HCT116 (cell line): ENCODE measurements at places on chromosomes 5 and 9.

- DNase-seq = no peak
- H3K27me3 ChIP-seq = no peaks in the 10 kb centered on the region
- no peaks in the 10 kb centered on the region for H3K36me3 ChIP-seq
- no peak overlapping the region for H3K27ac ChIP-seq
- no peak overlapping the region for H3K4me3 ChIP-seq
These were observed 89.9 kb upstream of the FSD1L start for GRCh38 chr9:105357937-105358336.

- H3K27ac ChIP-seq = no peak overlapping the region
- no peak overlapping the region for H3K4me3 ChIP-seq
These were observed 14.5 kb downstream of the C9orf43 start for GRCh38 chr9:113425072-113425471.

DNA sequence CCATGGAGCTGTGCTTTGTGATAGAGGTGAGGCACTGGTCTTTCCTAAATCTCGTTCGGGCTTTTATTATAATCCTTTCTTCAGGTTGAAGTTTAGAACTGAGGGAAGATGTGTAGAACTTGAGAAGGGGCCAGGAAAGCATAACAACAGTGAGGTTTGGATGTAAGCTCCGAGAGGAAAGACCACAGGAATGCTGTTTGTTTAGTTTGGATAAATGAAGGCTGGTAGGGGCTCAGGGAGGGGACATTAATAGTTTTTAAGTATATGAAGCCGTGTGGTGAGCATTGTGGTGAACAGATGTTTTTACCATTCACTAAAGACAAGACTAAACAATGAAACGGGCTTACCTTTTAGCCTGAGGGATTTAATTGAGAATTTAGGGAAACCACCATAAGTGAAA is 130.8 kb downstream of the ARHGAP26 start:
- H3K27me3 ChIP-seq = no peaks in the 10 kb centered on the region
- peaks cover 32% of the 10 kb centered on the region for H3K4me1 ChIP-seq
- H3K27ac ChIP-seq = no peak overlapping the region
- H3K36me3 ChIP-seq = peaks cover 9% of the 10 kb centered on the region; the same call in 1 of the 2 replicates
- DNase-seq = no peak
- no peak overlapping the region for H3K4me3 ChIP-seq

DNA sequence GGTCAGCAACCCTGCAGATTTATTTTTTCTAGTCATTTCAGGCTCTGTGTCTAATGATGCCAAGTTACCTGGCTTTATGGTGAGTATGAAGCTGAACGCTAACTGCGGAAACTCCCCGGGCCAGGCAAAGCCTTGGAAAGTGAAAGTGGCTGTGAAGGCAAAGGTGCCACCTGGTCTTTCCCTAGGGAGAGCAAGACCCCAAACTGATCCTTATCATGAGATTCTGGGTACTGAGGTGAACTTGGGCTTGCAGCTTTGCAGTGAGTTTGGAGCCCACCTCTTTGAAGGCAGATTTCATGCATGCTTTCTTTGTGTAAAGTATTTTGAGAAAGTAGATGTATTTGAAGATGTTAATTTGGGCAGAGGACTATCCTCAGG is 63.3 kb downstream of the CARTPT start:
- no peaks in the 10 kb centered on the region for H3K27me3 ChIP-seq
- no peak for DNase-seq
- H3K36me3 ChIP-seq = no peaks in the 10 kb centered on the region
- peaks cover 9% of the 10 kb centered on the region for H3K4me1 ChIP-seq

DNA sequence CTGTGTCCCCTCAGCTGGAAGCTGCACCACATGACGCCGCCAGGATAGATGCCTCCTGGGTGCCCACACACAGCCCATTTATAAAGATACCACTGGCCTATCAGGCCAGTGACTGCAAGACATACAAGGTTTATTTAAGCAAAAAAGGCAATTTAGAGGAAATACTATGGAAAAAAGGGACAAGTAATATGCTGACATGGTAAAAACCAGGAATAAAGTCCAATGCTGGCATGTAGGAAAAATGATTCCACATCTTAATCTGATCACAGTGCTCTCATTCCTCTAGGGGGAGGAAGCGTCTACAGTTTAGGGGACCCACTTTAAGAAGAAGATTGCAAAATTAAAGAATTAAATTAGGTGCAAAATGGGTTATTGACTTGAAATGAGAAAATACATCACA is 80.1 kb downstream of the ZNF354C start:
- H3K27ac ChIP-seq = no peak overlapping the region
- H3K4me1 ChIP-seq = no peaks in the 10 kb centered on the region
- no peak for DNase-seq
- no peaks in the 10 kb centered on the region for H3K27me3 ChIP-seq
- no peak overlapping the region for H3K4me3 ChIP-seq
- no peaks in the 10 kb centered on the region for H3K36me3 ChIP-seq

- DNase-seq = no peak
- H3K4me1 ChIP-seq = no peaks in the 10 kb centered on the region
- no peak overlapping the region for H3K27ac ChIP-seq
- no peaks in the 10 kb centered on the region for H3K27me3 ChIP-seq
- no peak overlapping the region for H3K4me3 ChIP-seq
These were observed 36.7 kb upstream of the ZCCHC7 start for GRCh38 chr9:37083654-37084053.

DNA sequence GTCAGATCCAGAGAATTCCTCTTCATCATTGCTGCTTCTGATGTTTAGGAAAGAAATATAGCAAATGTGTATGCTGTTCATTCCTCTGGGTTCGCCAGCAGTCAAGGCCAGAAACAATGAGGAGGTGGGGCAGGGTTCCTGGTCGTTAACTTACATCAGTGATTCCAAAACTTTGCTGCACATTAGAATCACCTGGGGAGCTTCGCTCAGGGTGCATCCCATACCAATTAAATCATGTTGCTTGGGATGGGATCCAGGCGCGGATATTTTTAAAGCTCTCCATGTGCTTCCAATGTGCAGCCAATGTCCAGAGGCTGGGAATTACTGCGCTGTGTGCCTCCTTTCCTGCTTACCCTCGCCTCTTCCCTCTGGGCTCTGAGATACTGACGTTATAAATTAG is 227.9 kb upstream of the KLF9 start:
- H3K36me3 ChIP-seq = no peaks in the 10 kb centered on the region
- peaks cover 15% of the 10 kb centered on the region for H3K27me3 ChIP-seq
- H3K27ac ChIP-seq = no peak overlapping the region
- H3K4me1 ChIP-seq = no peaks in the 10 kb centered on the region

DNA sequence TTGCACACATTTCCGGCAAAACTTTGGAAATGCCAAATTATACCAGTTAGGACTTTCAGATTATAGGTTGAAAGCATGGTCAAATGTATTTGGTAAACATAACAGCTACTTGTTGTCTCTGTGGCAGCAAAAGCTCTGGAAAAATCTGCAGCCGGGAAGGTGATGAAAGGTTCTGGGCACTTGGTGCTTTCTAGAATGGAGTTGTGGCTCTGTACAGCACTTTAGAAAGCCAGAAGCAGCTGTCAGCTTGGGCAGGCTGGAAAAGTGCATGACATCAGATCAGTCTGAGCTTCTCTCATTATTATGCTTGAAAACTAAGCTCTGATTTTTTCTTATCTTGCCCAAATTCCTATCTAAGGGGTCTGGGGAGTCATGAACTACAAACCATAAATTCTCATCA is 118.6 kb upstream of the MAST4 start:
- no peaks in the 10 kb centered on the region for H3K4me1 ChIP-seq
- no peak overlapping the region for H3K27ac ChIP-seq
- DNase-seq = no peak
- no peak overlapping the region for H3K4me3 ChIP-seq

DNA sequence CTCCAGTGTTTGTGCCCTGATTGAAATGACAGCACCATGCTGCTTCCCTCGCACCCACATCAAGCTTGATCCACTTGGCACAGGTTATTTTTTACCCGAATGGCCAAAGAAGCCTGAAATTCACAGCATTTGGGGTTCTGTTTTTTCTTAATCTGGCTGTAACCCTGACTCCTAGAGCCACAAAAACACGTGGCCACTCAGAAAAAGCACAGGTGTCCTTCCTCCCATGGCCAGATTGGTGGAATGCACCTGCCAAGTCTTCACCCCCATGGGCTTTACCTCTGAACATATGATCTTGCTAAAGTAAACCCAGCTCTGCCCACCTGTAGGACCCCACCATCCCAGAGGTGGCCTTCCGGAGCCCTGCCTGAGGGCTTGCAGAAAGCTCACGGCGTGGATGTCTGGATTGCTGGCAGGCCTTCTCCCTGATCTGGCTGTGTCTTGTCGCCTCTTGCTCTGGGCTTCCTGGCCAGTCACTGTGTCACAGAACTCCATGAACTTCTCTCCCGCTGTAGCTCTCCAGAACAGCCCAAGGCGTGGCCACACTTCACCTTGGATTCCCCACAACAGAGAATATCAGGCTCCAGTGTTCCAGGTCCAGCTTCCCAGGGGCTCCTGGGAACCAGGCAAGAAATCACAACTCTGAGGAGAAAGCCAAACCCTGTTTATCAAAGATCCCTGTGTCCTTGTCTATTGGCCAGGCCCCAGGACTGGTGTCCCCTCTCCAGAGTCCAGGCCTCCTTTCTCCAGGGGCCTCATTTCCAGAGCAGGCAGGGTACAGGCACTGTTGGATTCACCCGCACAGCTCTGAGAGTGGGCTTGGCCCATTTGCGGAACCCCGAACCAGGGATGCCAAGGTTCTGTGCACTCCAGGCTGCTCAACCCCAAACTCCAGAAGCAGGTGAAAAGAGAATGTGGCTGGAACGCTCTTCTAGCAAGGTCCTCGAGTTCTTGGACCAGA is 272.5 kb downstream of the SYK start:
- H3K27me3 ChIP-seq = no peaks in the 10 kb centered on the region
- H3K4me3 ChIP-seq = no peak overlapping the region
- no peak for DNase-seq
- H3K27ac ChIP-seq = no peak overlapping the region
- peaks cover 16% of the 10 kb centered on the region for H3K4me1 ChIP-seq
- no peaks in the 10 kb centered on the region for H3K36me3 ChIP-seq

DNA sequence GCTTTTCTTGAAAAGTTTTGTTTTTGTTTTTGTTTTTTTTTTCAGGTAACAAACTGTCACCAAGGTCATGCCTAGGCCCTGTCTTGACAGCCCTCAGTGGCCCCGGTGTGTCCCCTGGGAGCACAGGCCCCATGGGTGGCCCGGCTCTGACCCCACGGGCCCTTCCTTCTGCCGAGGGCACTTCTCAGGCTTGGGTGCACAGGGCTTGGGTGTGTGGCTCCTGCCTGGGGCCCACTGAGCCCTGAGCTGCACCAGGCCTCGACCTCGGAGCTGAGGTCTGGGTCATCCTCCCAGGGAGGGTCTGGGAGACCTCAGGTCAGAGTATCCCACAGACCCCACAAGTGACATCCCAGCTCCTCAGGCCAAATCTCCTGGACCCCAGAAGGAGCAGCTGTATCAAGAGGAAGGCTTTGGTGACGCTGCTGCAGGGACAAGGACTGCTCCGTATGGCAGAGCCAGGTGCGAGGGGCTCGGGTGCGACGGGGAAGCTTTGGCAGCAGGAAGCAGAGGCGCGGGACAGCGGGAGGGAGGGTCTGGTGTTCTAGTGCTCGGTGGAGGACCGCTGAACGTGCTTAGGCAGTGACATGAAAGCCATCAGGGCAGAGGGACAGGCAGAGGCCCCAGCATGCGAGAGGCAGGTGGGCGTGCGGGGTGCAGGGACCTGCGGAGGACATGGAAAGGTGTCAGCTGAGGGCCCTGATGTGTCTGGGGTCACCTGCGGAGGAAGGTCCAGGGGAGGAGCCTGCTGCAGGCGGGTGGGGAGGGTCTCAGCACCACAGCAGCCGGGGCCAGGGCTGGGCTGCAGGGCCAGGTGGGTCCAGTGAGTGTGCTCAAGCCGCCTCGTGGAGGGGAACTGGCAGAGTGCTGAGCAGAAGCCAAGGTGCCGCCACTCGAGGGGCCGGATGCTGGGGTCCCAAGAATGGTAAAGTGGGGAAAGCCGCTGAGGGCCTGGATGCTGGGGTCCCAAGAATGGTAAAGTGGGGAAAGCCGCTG is 18.4 kb upstream of the SLC9A3 start:
- no peaks in the 10 kb centered on the region for H3K27me3 ChIP-seq
- no peak for DNase-seq
- H3K27ac ChIP-seq = no peak overlapping the region
- H3K4me1 ChIP-seq = no peaks in the 10 kb centered on the region
- H3K4me3 ChIP-seq = no peak overlapping the region

GRCh38 chr5:96197347-96197746 is 235.7 kb upstream of the ELL2 start:
- H3K27me3 ChIP-seq = no peaks in the 10 kb centered on the region
- no peaks in the 10 kb centered on the region for H3K4me1 ChIP-seq
- no peaks in the 10 kb centered on the region for H3K36me3 ChIP-seq
- no peak for DNase-seq
- no peak overlapping the region for H3K4me3 ChIP-seq
- no peak overlapping the region for H3K27ac ChIP-seq
